Muscle of back (tissue), 13 donors: ENCODE measurements at places on chromosomes 5 and 9. TPM values are rescaled to one million over a fixed set of nuclear protein-coding genes. Genes with fewer than 3 reads are reported as not detected.

TAF1L gene
- polyA plus RNA-seq, result not detected

CDC20B gene
- polyA plus RNA-seq, result not detected

ADGRD2 gene
- polyA plus RNA-seq, result not detected

C5orf52 gene
- not detected for polyA plus RNA-seq

DNA sequence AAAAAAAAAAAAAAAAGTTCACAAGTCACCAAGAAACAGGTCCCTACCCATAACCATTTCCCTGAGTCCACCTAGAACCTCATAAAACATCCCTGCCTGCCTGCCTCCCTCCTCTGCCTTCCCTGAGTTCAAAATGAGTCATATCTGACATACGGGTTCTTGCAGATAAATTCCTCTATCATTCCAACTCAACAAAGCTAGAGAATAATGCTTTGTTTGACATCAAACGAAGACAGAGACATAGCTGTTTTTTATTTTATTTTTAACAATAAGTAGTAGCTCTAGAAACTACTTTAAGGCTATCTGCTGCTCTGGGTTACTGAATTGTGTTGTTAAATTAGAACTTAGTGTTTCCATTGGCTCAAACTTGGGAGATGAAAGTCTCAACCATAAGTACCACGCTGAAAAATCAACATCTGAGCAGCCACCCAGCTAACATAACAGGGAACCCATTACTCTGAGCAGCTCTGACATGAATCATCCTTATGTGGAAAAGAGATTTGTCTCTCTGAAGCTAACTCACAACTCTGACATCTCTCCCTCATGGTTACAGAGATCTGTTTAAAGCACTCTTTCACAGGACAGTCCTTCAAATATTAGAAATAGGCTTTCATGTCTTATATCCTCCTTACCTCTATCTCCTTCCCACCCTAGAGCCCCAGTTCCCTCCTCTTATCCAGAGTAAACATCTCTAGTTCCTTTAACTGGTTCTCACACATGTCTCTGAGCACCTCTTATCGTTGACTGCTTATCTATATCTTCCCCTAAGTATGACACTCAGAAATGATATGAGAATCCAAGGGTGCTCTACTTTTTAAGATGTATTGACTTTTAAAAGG is 12.1 kb downstream of the TMEM245 start:
- DNase-seq, result peak; percentile 41

- DNase-seq, result no peak
These were observed 61.2 kb upstream of the ZFR start for GRCh38 chr5:32505756-32506155.

DNA sequence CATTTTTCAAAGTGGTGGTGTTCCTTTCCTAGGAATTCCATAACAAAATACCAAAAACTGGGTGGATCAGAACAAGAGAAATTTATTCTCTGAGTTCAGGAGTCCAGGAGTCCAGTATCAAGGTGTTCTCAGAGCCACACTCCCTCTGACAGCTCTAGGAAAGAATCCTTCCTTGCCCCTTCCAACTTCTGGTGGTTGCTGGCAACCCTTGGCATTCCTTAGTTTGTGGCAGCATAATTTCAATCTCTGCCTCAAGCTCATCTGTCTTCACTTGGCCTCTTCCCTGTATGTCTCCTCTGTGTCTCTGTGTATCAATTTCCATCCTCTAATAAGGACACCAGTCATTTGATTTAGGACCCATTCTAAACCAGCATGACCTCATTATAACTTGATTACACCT is 243.7 kb downstream of the MPDZ start:
- no peak for DNase-seq

- DNase-seq, result no peak
These were observed 35.6 kb downstream of the KLHL3 start for GRCh38 chr5:137700282-137700680.

GRCh38 chr9:116153765-116154333 is at the start of gene PAPPA:
Gene PAPPA, plus strand, starts transcription at chr9:116153791. Its CDS starts 382 bp downstream, at chr9:116154173.
- no peak for DNase-seq

DNA sequence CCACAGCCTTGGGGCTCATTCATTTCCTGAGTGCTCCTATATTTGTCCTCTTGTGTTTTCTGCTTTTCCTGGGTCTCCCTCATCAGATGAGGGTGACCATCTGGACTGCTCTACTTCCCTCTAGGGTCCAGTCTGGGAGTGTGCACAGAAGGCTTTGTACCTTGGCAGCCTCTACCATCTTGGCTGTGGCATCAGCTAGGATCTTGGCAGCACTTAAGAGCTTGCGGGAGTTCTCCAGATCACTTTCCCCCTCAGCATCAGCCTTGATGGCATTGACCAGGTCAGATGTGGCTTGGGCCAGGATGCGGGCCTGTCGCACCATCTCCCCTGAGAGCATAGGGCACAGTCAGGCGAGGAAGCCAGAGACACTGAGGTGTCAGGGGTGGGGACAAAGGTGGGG is 15.8 kb downstream of the TLN1 start:
- DNase-seq, result no peak

- DNase-seq, result no peak
These were observed 13.1 kb upstream of the TRIM14 start for GRCh38 chr9:98132158-98132557.

DNA sequence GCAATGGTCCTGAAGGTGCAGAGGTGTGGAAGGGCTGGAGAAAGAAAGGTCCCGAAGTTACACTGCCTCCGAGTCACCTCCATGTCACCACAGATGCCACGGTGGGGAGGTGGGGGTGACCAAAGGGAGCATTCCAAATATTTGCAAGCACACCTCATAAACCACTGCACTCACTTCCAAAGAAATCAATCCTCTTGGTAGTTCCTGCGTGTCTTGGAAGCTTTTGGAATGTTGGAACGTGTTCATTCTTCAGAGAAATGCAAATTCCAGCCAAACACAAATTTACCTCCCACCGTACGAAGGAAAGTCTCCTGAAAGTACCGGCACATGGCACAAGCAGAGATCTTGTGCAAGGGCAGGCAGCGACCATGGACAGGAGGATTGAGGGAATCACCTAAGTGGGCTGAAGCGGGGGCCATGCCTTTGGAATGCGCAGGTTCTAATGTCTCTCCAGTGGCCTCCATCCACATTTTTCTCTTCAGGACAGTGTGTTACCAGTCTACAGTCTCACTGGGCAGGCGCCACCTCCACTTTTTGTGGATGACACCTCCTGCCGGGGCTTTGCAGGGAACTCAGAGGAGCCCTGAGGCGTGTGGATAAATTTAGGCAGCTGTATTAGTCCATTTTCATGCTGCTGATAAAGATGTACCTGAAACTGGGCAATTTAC is 54.0 kb downstream of the NSUN2 start:
- DNase-seq, result no peak

DNA sequence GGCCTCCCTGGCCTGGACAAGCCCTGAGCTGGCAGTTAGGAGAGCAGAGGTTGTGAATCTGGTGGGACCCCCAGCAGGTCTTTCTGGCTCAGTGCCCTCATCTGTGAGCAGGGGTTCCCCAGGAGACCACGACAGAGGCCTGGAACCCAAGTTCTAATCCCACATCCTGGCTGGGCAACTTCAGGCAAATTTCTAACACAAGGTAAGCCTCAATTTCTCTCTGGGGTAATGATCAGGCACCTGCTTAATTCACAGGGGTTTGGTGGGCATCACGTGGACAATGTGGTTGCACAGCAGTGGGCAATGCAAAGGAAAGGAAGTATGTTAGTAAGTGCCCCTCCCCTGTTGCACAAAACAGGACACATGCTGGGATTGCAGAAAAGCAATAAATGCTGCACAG is 1.9 kb upstream of the KCNIP1 start:
- no peak for DNase-seq
